RPMI8226 (cell line): ENCODE measurements at places on chromosomes 16 and 17.

- DNase-seq, result no peak
Measured at GRCh38 chr17:59550703-59551102, 14.7 kb upstream of the DHX40 start.

- DNase-seq, result no peak
Measured at GRCh38 chr16:9679213-9679767, 502.9 kb downstream of the GRIN2A start.

DNA sequence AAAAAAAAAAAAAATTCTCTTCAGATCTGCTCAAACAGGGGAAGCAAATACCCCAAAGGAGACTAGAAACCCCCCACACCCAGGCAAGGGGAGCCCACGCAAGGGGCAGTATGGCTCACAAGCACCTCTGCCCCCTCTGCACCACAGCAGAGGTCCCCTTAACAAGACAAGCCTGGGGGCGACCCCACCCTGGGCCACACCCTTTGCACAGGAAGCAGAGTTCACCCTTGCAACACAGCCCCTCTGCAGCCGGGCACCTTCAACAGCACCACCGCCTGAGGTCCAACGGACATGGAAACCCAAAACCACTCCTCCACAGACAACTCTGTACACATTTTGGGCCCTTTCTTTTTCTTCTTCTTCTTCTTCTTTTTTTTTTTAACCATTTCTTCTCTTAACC, 12.8 kb downstream of the AXIN1 start:
- DNase-seq, result no peak

DNA sequence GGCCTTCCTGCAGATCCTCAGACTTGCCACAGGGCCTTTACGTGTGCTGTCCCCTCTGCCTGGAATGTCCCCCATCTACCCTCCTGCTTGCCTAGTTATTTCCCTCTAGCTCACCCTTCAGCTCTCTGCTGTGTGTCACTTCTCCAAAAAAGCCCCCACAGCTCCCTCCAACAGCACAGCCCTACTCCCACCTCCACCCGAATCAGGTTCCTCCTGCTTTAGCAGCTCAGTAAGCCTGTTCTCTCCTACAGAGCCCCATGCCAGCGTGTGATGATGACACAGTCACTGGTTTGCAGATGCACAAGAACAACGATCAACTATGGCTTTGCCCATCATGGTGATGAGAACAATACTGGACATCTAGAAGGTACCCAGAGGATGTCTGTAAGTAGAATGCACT, 7.1 kb upstream of the SAMD14 start:
- no peak for DNase-seq

- DNase-seq, result no peak
Measured at GRCh38 chr17:69501591-69502468, 87.3 kb downstream of the MAP2K6 start.

DNA sequence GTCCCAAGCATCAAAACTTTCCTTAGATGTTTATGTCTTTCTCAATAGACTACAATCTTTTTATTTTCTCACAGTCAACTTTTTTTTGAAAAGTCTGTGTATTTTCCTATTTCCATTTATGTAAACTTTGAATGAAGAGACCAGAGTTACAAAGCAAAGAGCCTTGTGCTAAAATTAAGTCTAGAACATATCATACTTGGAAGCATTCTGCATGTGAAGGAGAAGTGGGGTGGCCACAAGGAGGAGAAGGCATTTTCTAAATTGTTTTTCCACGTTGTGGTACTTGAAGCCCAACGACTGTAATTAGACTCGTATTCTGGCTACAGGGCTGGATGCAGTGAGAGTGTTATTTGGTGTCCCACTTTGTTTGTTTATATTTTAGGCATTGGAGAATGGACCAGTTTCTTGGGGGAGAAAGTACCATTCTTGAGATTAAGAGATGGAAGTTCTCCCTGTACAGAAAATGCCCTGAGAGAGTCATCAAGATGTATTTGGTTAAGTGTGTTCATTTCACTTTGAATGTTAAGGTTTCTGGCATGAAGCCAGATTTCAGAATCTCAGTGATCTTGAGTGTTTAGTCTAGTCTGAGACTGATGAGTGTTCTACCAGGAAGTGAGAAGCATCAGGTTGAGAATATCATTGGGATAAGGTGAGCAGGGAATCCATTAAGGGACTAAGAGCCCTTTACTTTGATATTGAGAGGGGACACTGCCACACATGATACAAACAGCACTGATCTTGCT, 71.6 kb downstream of the MAP2K6 start:
- DNase-seq, result peak; percentile 16
